Subcutaneous preadipocyte (primary cell): ENCODE measurements at places on chromosomes 7 and 10. TPM values are rescaled to one million over a fixed set of nuclear protein-coding genes. Genes with fewer than 3 reads are reported as not detected.

Gene OR2A12
- not detected in 2 replicates for total RNA-seq

Gene HPSE2
- total RNA-seq = under 0.01 TPM in 2 replicates

Gene TRIM74
- total RNA-seq = not detected in 2 replicates

Gene CDH23
- total RNA-seq = 0.20 and 0.37 TPM in 2 replicates

Gene AGMO
- total RNA-seq = 1.4 and 1.8 TPM in 2 replicates

Gene NPY
- not detected in 2 replicates for total RNA-seq

Gene MMD2
- not detected in 2 replicates for total RNA-seq

Gene NEBL
- 0.20 and 1.1 TPM in 2 replicates for total RNA-seq

Gene ITGA8
- not detected in 2 replicates for total RNA-seq

Gene VIM
- 10,637 and 10,816 TPM in 2 replicates for total RNA-seq

Gene FBXL13
- total RNA-seq = 0.73 and 0.78 TPM in 2 replicates

Gene C10orf53
- not detected in 2 replicates for total RNA-seq

Gene NEUROG3
- total RNA-seq = not detected in 2 replicates

Gene GJD4
- total RNA-seq = not detected in 2 replicates

Gene RPEL1
- total RNA-seq = 0.37 TPM in 1 of 2 replicates, not detected in the other

Gene PDK4
- 0.78 and 5.5 TPM in 2 replicates for total RNA-seq

Gene ERVW-1
- not detected in 2 replicates for total RNA-seq

Gene STEAP2
- total RNA-seq = 17.3 and 23.5 TPM in 2 replicates

Gene PPP1R17
- total RNA-seq = not detected in 2 replicates

Gene NKX1-2
- total RNA-seq = not detected in 2 replicates
